ENCODE measurements at places on chromosomes 5 and 9.
A peak's percentile ranks its signal among the peaks of the same experiment; 100 is the strongest.

DNA sequence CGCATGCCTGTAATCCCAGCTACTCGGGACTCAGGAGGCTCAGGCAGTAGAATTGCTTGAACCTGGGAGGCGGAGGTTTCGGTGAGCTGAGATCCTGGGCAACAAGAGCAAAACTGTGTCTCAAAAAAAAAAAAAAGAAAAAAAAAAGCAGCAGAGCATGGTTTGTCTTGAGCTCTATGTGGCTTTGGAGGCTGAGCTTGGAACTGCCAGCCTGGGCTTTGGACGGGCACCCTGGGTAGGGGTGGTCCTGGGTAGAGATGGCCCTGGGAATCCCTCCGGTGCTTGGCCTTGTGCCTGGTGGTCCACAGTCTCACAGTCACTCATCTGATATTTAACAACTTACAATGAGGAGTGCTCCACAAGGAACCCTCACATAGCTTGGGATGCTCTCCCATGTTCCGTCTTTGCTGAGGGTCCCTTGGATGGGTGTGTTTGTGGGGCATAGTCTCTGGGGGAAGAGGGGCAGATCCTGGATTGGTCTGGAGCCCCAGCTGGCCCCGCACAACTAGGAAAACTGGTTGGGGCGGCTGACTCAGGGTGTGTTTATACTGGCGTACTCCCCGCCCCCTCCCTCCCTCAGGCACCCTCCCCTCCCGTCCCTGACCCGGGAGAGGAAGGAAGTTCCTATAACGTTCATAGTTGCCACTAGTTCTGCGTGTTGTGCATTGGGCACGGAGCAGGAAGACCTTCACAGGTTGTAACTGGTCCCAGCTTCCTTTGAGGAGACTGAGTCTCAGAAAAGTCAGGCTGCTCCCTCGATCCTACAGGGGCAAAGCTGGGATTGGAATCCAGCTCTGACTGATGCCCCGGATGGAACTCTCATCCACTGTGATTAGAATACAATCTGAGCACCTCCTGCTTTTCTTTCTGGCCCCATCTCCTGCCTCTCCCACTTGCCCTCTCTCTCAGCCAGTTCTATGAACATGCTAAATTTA is 11.2 kb downstream of the IER5L start:
- DNase-seq = peak; percentile 81

DNA sequence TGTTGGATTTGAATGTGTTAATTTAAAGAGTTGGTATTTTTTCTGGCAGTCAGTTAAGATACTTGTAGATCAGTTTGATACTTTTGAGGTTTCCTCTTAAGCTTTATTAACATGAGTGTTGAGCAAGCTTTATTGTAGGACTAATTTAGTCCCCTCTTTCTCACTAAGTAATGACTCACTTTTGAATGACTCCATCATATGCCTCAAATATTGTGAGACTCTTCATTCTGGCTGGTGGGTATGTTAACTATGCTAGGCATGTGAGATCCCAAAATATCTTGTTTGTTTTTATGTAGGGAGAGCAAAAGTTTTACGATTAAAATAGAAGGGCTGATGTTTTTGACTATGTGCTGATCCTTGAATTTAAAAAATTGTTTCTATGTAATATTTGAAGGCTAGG is 355.7 kb downstream of the IZUMO3 start:
- DNase-seq = peak; percentile 14

- no peak for DNase-seq
Measured at GRCh38 chr9:109314011-109314531, 6.8 kb downstream of the EPB41L4B start.

GRCh38 chr9:113911850-113912557 is 35.9 kb downstream of the ZNF618 start:
- no peak for DNase-seq

GRCh38 chr5:6615034-6615815 is 17.6 kb downstream of the NSUN2 start:
- no peak for DNase-seq

DNA sequence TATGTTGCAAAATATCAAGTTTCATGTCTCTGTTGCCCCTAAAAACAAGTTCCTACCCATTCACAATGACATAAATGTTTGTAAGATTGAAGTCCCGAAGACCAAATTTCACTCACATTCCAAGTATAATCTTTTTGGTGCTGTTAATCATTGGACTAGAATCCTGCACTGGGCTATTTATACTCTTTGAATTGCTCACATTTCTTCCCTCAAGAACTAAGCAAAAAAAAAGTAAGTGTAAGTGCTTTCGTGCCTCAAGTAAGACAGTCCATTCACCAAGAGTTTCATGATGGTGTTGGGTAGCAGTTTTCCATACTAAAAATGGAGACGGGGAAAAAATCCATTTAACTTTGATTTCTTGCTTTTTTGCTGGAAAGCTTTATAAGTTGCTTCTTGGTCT is 242.3 kb downstream of the EBF1 start:
- DNase-seq = no peak

GRCh38 chr9:127714020-127714750 is 1.3 kb downstream of the PTRH1 start:
- no peak for DNase-seq

GRCh38 chr5:124718380-124718789 is 28.1 kb downstream of the ZNF608 start:
- no peak for DNase-seq

GRCh38 chr5:97553604-97554452 is 370.8 kb upstream of the RIOK2 start:
- DNase-seq = no peak

DNA sequence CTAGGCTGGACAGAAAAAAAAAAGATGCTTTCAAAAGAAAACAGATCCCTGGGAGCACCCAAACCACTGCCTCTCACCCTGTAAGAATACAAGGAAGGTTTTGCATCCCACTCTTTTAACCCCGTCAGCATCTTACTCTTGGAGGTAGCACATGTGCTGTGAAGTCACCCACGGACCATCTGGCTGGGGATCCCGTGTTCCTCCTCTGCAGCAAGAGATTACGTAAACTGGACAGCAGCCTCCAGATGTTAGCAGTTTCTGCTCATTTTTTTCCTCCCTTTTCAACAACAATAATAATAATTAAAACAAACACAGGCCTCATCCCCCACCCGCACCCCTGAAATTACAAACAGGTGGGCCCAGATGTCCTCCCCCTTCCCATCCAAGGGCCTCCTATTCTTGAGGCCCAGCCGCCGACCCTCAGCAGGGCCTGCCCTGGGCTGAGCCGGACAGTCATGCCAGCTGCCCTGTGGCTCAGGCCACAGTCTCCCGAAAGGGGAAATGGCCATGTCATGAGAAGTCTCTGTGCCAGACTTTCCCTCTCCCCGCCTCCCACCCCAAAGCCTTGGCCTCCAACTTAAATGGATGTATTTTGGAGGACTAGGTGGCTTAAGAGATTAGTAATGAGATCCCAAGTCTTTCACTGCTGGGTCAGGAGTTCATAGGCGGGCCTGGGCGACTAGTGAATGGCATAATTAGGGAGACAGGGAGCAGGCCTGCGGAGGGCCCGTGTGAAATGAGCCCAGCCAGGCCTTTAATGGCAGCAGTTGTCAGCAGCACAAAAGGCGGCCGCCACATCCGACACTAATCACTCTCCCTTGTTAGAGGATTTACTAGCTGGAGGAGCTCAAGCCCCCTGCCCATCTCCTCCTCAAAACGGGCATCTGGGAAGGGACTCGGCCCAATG is 165.1 kb downstream of the PAPPA start:
- no peak for DNase-seq

DNA sequence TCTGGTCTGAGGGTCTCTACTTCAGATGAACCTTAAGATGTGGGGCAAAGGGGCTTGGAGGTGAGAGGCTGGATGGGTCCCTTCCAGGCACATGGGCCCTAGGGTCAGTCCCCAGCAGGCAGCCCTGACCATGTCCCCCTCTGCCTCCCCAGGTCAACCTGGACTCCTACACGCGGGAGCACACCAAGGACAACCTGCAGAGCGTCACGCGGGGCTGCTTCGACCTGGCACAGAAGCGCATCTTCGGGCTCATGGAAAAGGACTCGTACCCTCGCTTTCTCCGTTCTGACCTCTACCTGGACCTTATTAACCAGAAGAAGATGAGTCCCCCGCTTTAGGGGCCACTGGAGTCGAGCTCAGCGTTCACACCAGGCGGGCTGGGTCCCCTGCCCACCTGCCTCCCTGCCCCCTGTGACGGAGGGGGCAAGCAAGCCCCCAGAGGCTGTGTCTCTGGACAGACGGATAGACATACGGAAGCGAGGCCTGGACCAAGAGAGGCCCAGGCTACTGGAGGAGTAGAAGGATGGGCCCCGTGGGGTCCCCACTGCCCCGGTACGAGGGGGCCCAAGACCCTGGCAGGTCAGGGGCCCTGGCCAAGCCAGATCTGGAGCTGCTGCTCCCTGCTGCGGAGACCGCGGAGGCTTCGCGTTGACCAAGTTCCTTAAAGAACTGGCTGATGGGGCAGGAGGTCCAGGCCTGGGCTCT is 133.2 kb downstream of the RGS3 start:
- no peak for DNase-seq

- DNase-seq = no peak
Measured at GRCh38 chr9:15421532-15421931, 1.1 kb upstream of the SNAPC3 start.

- no peak for DNase-seq
Measured at GRCh38 chr5:124463851-124464250, 282.6 kb downstream of the ZNF608 start.

DNA sequence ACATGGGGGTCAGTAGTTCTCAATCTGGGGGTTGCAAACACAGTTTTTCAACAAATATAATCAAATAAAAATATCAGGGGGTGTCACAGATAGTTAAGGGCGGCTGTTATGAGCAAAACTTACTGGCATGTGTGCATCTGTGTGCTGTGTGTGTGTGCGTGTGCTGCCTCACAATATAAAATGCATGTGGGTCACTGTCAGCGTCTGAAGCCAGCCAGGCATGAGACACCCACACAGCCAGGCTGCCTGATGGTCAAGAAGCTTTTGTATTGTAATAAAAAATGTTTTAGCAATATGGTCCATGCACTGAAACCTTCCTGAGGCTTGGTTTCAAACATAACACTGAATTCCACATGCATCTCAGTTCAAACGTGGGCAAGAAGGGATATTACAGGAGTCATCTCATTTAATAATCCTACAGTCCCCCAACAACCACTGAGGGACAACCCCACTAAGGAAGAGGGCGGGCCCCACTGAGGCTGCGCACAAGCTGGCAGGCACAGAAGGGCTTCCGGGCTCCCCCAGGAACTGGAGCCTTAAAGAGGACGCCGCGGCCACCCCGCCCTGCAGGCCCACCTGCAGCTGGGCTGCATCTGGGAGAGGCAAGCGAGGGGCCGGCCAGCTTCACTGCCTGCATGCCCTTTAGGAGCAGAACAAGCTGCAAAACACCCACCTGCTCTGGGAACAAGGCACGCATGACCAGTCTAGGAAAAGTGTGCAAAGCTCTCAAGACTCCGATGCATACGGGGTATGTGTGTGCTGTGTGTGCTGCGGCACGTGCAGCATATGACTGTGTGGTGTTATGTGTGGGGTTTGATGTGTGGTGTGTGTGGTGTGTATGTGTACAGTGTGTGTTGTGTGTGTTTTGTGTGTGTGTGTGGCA is 14.1 kb downstream of the SEMA4D start:
- no peak for DNase-seq

- no peak for DNase-seq
Measured at GRCh38 chr9:4614627-4615026, 47.5 kb upstream of the PLPP6 start.

- no peak for DNase-seq
Measured at GRCh38 chr9:107118863-107119624, 164.0 kb upstream of the RAD23B start.

DNA sequence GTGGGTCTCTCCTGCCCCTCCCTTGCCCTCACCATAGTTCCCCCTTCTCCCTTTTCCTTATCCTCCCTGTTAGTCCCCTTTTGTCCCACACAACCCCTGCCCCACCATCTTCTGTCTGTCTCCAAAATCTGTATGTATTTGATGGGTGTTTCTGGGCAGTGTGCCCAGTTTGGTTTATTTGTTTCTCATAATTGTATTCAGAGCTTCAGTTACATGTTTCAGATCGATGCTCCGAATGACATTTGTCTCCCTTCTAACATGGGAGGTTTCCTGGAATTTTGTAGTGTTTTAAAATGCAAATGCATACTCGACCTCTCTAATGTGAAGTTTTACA is 22.2 kb downstream of the FBXL7 start:
- DNase-seq = no peak

- DNase-seq = no peak
Measured at GRCh38 chr5:72307573-72307967, 12.5 kb downstream of the MRPS27 start.

- no peak for DNase-seq
Measured at GRCh38 chr9:121326901-121327613, 43.0 kb downstream of the STOM start.

DNA sequence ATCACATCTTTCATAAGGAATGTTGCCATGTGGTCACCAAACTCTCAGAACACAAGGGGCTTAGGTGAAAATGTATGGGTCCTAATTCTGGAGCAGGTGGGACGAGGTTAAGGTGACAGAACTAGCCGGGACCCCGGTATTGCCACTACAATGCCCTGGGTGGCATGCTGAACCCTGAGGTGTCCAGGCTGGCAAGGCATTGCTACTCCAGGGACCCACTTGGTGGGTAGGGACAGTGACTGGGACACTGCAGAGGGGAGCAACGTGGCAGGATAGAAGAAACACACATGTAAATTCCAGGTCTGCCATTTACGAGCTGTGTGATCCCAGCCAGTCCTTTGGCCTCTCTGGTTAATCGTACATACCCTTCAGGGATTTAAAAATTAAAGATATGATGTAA is 206.9 kb upstream of the MVB12B start:
- DNase-seq = no peak

GRCh38 chr9:37060833-37061232 is 26.8 kb upstream of the PAX5 start:
- no peak for DNase-seq

DNA sequence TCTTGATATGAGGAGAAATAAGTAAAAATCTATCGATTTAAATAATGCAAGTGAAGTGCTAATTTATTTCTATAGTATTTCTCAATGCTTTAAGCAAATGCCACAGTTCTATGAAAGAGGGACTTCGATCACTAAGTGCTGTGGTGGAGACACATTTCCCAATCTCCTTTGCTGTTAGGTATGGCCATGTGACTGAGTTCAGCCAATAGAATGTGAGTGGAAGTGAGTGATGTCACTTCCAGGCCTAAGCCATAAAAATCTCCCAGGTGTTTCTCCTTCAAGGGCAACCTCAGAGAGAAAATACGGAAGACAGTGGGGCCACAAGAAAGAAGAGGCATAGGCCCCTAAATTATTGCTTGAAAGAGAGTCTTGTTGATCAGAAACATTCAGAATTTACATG is 100.3 kb upstream of the ANKH start:
- no peak for DNase-seq

- no peak for DNase-seq
Measured at GRCh38 chr9:77978086-77978781, 53.4 kb downstream of the GNAQ start.

DNA sequence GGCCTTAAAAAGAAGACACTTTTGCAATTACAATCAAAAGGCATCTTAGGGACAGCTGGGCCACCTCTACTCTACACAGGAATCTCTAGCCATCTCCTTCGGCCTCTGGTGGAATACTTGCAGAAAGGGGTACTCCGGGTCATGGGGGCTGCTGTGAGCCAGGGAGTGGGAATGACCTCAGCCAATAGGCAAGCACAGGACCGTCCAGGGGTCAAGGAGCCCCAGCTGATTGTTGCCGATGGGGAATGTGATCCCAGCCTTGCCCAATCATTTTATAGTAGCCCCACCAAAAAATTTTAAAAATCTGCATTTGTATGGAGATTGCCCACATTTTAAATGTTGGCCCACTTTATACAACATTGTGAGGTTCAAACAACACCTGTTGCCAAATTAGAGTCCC is 16.9 kb upstream of the SLC36A3 start:
- DNase-seq = no peak

GRCh38 chr5:110040178-110040577 is 350.5 kb downstream of the MAN2A1 start:
- no peak for DNase-seq

- DNase-seq = no peak
Measured at GRCh38 chr9:82449986-82450385, 461.4 kb downstream of the SPATA31D1 start.

Data from MCF 10A (cell line).